ENCODE measurements at places on chromosomes 1 and 21.

DNA sequence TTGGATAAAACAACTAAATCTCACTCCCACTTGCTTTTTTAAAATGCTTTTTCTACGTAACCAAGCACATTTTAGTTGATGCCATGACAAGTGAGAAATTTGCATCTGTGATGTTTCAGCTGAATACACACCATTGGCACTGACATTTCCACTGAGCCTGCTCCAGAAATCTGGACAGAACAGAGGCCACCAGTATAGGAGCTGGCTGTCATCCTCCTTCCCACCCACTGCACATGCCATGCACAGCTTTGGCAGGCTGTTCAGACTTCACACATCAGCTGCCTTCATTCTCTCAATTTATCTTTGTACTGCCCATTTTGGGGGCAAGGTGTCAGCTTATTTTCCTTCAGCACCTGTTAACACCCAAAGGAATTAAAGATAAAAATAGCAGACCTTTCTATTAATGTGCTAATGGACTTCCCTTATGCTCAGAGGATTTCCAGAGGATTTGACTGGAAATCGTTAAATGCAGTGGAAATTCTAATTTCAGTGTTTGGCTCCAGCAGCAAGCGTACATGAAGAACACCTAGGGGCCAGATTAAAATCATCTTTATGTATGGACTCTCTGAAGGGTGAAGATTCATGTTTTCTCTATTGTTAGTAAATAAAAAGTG is 12.9 kb upstream of the PODN start:
- peaks cover 11% of the 10 kb centered on the region for H3K4me1 ChIP-seq
- no peak overlapping the region for H3K4me3 ChIP-seq
- DNase-seq: no peak
- H3K27me3 ChIP-seq: no peaks in the 10 kb centered on the region
- H3K36me3 ChIP-seq: peaks cover 22% of the 10 kb centered on the region

DNA sequence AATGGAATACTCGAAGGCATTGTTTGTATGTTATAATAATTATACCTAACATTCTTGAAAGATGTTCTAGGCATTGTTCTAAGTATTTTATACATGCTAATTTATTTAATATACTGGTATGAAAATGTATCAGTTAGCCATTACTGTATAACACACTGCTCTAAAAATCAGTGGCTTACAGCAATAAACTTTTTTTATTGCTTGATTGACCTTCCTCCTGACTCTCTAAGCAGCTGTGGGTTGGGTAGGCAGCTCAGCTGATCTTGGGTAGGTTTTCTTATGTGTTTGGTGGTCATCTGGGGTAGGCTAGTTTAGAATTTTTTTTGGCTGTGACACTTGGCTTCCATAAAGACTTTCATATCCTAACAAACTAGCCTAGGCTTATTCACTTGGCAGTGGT is 100.2 kb upstream of the SYT6 start:
- no peak overlapping the region for H3K27ac ChIP-seq
- H3K27me3 ChIP-seq: no peaks in the 10 kb centered on the region
- no peaks in the 10 kb centered on the region for H3K36me3 ChIP-seq
- DNase-seq: no peak

- H3K4me1 ChIP-seq: peaks cover 2% of the 10 kb centered on the region
- DNase-seq: no peak
- no peak overlapping the region for H3K27ac ChIP-seq
- no peak overlapping the region for H3K4me3 ChIP-seq
- H3K36me3 ChIP-seq: peaks cover 1% of the 10 kb centered on the region
- no peaks in the 10 kb centered on the region for H3K27me3 ChIP-seq
Measured at GRCh38 chr1:169466259-169467230, 19.2 kb downstream of the SLC19A2 start.

DNA sequence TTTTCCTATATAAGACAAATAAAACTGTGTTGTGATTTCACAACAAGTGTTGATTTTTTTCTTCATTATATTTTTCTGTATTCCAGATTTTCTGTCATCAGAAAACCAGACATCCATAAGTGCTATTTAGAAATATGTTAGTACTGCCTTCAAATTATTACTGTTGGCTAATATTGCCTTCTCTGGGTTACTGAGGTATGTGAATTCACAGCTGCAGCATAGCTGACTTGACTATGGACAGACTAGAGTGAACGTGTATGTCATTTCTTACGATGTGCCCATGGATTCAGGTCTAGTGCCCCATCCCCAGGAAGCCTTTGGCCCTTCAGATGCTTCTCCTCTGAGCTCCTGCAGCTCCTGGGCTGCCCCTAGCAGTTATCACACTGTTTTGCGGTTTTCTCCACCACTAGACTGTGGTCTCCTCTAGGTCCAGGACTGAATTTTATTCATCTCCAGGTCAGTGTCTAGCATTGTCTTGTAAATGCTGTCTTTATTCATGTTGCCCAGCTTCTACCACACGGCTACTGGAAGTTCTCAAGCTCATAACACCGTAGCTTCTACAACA is 118.5 kb downstream of the FGGY start:
- no peak overlapping the region for H3K27ac ChIP-seq
- no peaks in the 10 kb centered on the region for H3K36me3 ChIP-seq
- H3K4me3 ChIP-seq: no peak overlapping the region
- no peaks in the 10 kb centered on the region for H3K27me3 ChIP-seq
- H3K4me1 ChIP-seq: peaks cover 2% of the 10 kb centered on the region

DNA sequence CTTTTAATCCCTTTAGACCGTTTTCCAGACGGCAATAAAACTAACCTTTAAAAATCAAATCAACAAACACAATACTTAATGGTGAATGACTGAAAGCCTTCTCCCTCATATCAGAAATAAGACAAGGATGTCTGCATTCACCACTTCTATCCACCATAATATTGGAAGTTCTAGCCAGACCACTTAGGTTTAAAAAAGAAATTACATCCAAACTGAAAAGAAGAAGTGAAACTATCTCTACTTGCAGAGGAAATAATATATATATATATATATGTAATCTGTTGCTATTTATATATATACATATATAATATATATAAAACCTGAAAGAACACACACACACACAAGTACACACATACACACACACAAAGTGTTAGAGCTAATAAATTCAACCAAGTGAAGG is 100.4 kb downstream of the BRINP3 start:
- DNase-seq: no peak
- no peak overlapping the region for H3K4me3 ChIP-seq
- no peaks in the 10 kb centered on the region for H3K4me1 ChIP-seq
- no peaks in the 10 kb centered on the region for H3K27me3 ChIP-seq

DNA sequence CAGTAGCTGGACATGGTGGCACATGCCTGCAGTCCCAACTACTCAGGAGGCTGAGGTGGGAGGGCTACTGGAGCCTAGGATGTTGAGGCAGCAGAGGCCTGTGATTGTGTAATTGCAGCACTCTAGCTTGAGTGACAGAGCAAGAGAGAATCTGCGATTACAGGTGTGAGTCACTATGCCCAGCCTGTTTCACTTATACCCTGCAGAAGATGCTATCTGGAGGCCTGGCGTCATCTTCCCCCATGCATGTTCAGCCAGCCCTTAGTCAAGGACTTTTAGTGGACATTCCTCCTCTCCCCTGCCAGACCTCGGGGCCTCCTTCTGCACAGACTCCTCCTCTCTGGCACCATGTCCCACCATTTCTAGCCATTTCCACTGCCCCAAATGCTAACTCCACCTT is 36.3 kb upstream of the RCC2 start:
- H3K4me3 ChIP-seq: no peak overlapping the region
- no peaks in the 10 kb centered on the region for H3K4me1 ChIP-seq
- no peaks in the 10 kb centered on the region for H3K36me3 ChIP-seq
- no peak for DNase-seq

DNA sequence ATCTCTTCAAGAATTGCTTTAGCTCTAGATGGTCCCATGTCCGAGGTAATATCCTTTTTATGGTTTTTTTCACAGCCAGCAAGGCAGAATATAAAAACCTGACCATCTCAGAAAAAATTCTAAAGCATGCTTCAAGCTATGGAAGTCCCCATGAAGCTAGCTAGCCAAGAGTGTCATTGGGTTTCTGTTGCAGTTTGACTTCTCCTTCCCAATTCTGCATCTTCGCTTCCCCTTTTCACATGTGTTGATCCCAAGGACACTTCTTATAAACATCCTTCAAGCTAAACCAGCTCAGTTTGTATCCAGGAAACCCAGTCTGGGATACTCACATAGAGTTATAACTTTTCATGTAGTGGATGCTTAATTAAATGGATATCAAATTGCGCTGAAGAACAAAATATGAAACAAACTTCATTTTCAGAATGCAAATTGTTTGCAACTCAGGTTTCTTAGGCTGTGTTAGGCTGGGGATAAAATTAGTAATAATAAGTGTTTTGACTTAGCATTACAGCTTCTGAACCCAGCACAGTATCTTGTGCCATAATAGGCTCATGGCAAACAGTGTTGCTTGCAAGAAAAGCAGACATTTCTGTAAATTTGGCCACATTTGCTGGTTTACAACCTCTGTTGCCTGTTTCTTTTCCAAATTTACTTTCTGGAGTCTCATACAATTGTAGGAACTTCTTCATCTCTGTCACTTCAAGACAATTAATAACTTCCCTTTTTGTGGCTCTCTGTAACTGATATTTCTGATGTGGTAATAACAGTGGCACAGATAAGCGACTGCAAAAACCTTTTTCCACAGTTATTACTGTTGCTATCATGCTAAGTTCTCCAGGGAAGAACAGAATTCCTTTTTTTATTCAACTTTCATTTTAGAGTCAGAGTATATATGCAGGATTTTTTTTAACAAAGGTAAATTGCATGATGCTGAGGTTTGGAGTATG is 53.2 kb downstream of the NCAM2 start:
- H3K4me1 ChIP-seq: no peaks in the 10 kb centered on the region
- no peaks in the 10 kb centered on the region for H3K27me3 ChIP-seq
- H3K36me3 ChIP-seq: no peaks in the 10 kb centered on the region
- no peak for DNase-seq
- H3K4me3 ChIP-seq: no peak overlapping the region

GRCh38 chr1:91651661-91652071 is 151.0 kb downstream of the CDC7 start:
- peaks cover 11% of the 10 kb centered on the region for H3K4me1 ChIP-seq
- no peak overlapping the region for H3K27ac ChIP-seq
- no peak for DNase-seq
- peaks cover 2% of the 10 kb centered on the region for H3K27me3 ChIP-seq
- H3K36me3 ChIP-seq: no peaks in the 10 kb centered on the region

GRCh38 chr1:153277852-153278251 is 18.4 kb downstream of the LORICRIN start:
- H3K36me3 ChIP-seq: no peaks in the 10 kb centered on the region
- peak; percentile 48 for DNase-seq
- H3K27ac ChIP-seq: no peak overlapping the region
- no peaks in the 10 kb centered on the region for H3K4me1 ChIP-seq
- H3K27me3 ChIP-seq: peaks cover 24% of the 10 kb centered on the region
- H3K4me3 ChIP-seq: no peak overlapping the region

DNA sequence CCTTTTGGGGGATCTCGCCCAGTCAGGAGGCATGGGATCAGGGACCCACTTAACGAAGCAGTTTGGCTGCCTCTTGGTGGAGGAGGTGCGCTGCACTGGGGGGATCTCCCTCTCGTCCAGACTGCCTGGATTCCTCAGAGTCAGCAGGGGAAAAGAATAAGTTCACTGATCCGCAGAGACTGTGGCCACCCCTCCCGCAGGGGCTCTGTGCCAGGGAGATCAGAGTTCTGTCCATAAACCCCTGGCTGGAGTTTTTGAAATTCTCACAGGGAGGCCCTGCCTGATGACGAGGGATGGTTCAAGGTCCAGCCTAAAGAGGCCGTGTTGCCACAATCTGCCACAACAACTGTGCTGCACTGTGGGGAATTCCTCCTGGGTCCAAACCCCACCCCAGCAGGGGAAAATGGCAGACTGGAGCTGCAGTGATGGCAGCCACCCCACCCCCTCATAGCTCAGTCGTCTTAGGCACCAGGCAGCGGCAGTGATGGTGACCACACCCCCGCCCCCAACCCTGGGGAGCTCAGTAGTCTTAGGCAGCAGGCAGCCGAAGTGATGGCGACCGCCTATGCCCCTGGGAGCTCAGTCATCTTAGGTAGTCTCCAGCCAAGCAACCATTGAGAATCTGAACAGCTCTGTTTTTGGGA is 273.8 kb upstream of the USP25 start:
- no peak overlapping the region for H3K27ac ChIP-seq
- H3K27me3 ChIP-seq: no peaks in the 10 kb centered on the region
- H3K36me3 ChIP-seq: no peaks in the 10 kb centered on the region
- no peak overlapping the region for H3K4me3 ChIP-seq
- H3K4me1 ChIP-seq: no peaks in the 10 kb centered on the region
- DNase-seq: no peak

GRCh38 chr1:181136738-181137122 is 48.2 kb downstream of the IER5 start:
- no peaks in the 10 kb centered on the region for H3K27me3 ChIP-seq
- peak overlapping the region; percentile 17 for H3K27ac ChIP-seq
- H3K4me3 ChIP-seq: no peak overlapping the region
- peaks cover 93% of the 10 kb centered on the region for H3K4me1 ChIP-seq
- no peaks in the 10 kb centered on the region for H3K36me3 ChIP-seq

GRCh38 chr21:41965461-41966013 is 11.7 kb upstream of the C2CD2 start:
- H3K4me1 ChIP-seq: peaks cover 4% of the 10 kb centered on the region
- H3K27me3 ChIP-seq: peaks cover 7% of the 10 kb centered on the region
- no peak overlapping the region for H3K27ac ChIP-seq
- DNase-seq: no peak

- no peak overlapping the region for H3K4me3 ChIP-seq
- H3K36me3 ChIP-seq: peaks cover 63% of the 10 kb centered on the region
Measured at GRCh38 chr21:34795548-34796180, 126.9 kb downstream of the CLIC6 start.

GRCh38 chr1:199759268-199759730 is 268.2 kb upstream of the NR5A2 start:
- H3K27ac ChIP-seq: no peak overlapping the region
- H3K36me3 ChIP-seq: no peaks in the 10 kb centered on the region
- H3K27me3 ChIP-seq: peaks cover 14% of the 10 kb centered on the region
- DNase-seq: no peak

- no peak overlapping the region for H3K27ac ChIP-seq
- DNase-seq: no peak
- H3K4me1 ChIP-seq: no peaks in the 10 kb centered on the region
Measured at GRCh38 chr1:36845802-36846201, 188.5 kb downstream of the GRIK3 start.

- H3K36me3 ChIP-seq: no peaks in the 10 kb centered on the region
- DNase-seq: no peak
- no peak overlapping the region for H3K27ac ChIP-seq
- H3K27me3 ChIP-seq: no peaks in the 10 kb centered on the region
Measured at GRCh38 chr21:31531967-31532366, 127.5 kb upstream of the SOD1 start.

GRCh38 chr21:35156293-35157278 is 107.5 kb upstream of the RUNX1 start:
- peaks cover 5% of the 10 kb centered on the region for H3K36me3 ChIP-seq
- H3K4me3 ChIP-seq: no peak overlapping the region
- peaks cover 15% of the 10 kb centered on the region for H3K4me1 ChIP-seq
- no peak overlapping the region for H3K27ac ChIP-seq
- no peaks in the 10 kb centered on the region for H3K27me3 ChIP-seq

- no peaks in the 10 kb centered on the region for H3K36me3 ChIP-seq
- H3K27me3 ChIP-seq: no peaks in the 10 kb centered on the region
- H3K27ac ChIP-seq: no peak overlapping the region
- H3K4me1 ChIP-seq: no peaks in the 10 kb centered on the region
- DNase-seq: no peak
- no peak overlapping the region for H3K4me3 ChIP-seq
Measured at GRCh38 chr21:44440241-44441040, 14.9 kb upstream of the LRRC3 start.

GRCh38 chr1:110620686-110621085 is 14.5 kb upstream of the KCNA2 start:
- no peak overlapping the region for H3K27ac ChIP-seq
- no peaks in the 10 kb centered on the region for H3K36me3 ChIP-seq
- peaks cover 22% of the 10 kb centered on the region for H3K4me1 ChIP-seq
- no peaks in the 10 kb centered on the region for H3K27me3 ChIP-seq
- peak overlapping the region; percentile 13 for H3K4me3 ChIP-seq
- no peak for DNase-seq

GRCh38 chr1:59967141-59967697 is 40.6 kb upstream of the CYP2J2 start:
- DNase-seq: no peak
- H3K4me1 ChIP-seq: peaks cover 4% of the 10 kb centered on the region
- no peak overlapping the region for H3K27ac ChIP-seq
- H3K36me3 ChIP-seq: no peaks in the 10 kb centered on the region
